ENCODE measurements at places on chromosomes 5 and 9.

GRCh38 chr5:144472221-144472620, 301.5 kb downstream of the KCTD16 start:
- DNase-seq: no peak

- no peak for DNase-seq
Observed at GRCh38 chr5:119340597-119341218, 15.1 kb upstream of the TNFAIP8 start.

DNA sequence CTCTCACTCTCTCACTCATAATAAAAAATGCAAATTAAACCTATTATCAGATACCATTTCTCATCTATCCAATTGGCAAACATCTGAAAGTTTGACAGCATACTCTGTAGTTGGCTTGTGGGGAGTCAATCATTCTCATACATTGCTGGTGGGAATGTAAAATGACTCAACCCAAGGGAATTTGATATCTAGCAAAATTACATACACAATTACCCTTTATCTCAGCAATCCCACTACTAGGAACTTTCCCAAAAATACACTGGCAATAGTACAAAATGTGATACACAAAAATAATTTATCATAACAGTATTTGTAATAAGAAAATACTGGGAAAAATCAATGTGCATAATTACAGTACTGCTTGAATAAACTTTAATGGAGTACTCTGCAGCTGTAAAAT, 731.3 kb downstream of the DTWD2 start:
- no peak for DNase-seq

- DNase-seq: no peak
Observed at GRCh38 chr9:123434619-123435240, 78.7 kb downstream of the CRB2 start.

DNA sequence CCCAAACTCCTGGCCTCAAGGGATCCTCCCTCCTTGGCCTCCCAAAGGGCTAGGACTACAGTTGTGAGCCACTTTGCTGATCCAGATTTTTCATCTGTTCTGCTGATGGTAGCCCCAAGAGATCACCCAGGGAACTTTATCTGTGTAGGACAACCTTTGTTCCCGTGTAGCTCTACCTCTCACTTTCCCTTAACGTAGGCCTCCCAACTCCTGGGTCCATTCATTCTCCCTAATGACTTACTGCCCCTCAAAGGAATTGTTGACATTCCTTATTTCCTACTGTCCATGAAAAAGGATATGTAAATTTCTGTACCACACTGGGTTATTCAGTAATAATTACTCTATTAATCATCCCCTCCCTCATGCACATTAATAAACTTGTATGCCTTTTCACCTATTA, 51.0 kb upstream of the PHF24 start:
- no peak for DNase-seq

DNA sequence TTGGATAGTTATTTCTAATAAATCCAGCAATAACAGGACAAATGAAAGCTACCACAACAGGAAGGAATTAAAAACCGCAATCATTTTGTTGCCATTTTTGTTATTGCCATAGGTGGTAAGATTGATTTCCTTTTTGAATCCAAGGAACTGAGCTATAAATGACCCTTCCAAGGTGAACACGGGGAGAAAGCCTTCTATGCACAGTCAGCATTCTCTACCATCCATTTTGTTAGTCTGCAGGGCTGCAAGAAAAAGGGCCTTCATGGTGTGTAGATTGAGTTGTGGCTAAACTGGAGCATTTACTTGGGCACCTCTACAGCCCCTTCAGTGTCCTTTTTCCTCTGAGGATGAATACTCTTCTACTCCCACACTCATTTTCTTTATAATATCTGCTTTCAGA, 18.6 kb upstream of the REEP5 start:
- no peak for DNase-seq

DNA sequence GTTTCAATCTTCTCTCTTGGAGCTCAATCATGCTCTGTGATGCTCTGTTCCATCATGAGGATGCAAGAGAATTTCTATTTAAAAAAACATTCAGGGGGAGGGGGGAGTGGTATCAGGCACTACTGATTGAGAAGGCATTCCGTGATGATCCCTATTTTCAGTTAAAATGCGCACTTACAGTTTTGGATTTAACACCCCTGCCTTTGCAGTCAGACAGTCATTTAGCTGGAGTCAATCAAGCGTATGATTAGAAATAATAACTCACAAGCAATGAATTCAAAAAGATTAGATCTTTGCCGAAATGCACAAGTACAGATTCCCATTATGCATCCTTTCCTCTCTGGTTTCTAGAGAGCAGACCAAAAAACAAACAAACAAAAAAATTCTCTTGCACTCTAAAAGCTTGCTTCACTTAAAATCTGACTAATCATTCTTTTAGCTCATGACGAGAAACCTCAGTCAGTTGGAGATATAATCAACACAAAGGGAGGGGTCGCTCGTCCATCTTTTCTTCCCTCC, 55.4 kb downstream of the EFNA5 start:
- DNase-seq: no peak

- no peak for DNase-seq
Observed at GRCh38 chr5:124480022-124480421, 266.4 kb downstream of the ZNF608 start.

- no peak for DNase-seq
Observed at GRCh38 chr9:126851286-126851880, 9.1 kb upstream of the ZBTB34 start.

- DNase-seq: no peak
Observed at GRCh38 chr9:133137451-133138231, 16.6 kb upstream of the RALGDS start.

DNA sequence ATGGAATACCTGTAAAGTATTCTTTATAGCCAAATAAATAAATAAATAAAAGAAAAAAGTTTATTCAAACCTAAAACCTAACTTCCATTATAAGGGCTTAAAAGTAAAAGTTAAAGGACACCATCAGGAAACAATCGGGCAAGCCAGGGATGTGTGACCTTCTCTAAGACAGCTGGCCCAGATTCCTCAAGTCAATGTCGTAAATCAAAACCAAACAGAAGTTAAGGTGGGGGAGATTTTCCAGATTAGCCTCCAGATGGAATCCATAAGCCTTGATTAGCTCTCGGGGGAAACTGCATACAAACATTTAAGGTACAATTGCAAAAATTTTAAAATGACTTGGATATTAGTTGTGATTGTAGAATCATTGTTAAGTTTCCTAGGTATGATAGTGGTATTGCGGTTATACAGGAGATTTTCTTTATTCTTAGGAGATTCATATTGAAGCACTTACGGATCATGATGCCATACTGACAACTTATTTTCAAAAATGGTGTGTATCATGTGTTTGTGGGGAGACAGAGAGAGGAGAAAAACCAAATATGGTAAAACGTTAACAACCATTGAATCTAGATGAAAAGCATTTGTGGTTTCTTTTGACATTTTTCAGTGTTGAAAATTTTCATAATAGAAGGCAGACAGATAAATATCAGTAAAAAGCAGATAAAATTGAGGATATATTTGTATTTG, 21.5 kb upstream of the MGAT1 start:
- DNase-seq: no peak

GRCh38 chr9:134177624-134178393, 13.4 kb upstream of the RNU6ATAC start:
- DNase-seq: no peak

GRCh38 chr9:105251733-105252404, 7.4 kb downstream of the SLC44A1 start:
- no peak for DNase-seq

DNA sequence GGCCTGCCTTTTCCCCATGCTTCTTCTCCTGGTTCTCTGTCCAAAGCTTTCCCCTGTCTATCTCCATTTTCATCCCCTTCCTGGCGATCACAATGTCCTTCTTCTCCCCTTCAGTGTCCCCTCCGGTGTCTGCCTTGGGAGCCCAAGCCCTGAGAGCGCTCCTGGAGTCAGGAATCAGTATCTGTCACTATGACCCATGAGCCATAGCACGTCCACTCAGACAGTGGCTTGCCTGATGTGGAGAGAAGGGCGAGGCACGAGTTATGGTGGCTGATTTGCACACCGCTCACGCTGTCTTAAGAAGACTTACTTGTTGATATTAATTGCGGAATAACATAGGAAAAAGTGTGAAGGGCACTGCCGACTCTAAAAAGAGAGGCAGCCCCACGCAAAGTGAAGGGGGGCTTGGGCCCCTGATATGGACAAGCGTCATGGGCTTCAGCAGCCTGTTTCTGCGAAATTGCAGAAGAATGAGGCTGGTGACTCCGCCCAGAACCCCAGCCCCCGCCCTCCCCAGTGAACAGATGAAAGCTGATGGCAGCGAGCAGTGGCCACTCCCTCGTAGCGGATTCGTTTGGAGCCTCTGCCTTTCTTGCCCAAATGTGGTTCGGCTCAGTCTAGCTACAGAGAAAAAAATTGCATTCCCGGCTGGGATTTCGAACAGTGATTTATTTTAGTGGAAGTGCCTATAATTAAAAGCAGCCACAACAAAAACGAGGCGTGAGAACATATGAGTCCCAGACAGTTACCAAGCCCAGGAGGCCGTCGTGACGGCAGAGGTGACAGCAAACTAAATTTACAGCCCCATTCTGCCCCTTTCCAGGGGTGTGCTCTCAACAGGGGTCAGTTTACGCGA, 149.8 kb downstream of the ICE1 start:
- DNase-seq: no peak

- no peak for DNase-seq
Observed at GRCh38 chr9:129557192-129558036, 63.5 kb downstream of the C9orf50 start.

DNA sequence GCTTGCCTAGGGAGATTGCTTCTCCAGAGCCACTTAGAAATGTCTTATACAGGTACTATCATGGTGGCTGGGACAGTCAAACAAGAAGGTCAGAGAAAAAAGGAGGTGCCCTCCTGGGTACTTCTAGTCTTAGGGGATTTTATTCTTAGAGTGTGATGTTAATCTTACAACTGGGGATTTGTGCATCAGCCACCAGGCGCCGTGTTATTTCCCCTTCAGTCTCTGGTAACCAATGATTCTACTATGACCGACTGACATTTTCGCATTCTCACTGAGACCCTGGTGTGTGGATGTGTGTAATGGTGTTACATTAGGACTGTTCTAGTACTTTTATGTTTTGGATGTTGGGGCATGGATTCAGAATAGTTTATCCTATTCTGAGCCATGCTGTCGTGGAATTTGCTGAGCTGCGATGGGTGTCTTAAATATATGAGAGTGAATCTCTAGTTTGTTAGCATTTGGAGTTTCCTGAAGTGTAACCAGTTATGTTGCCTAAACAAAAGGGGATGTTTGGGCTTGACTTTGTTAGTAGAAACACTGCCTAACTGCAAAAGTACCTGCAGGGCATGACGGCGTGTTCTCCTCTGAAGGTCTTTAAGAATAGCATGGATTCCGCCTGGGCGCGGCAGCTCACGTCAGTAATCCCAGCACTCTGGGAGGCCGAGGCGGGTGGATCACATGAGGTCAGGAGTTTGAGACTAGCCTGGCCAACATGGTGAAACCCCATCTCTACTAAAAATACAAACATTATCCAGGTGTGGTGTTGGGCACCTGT, 175.2 kb upstream of the DAP start:
- no peak for DNase-seq

DNA sequence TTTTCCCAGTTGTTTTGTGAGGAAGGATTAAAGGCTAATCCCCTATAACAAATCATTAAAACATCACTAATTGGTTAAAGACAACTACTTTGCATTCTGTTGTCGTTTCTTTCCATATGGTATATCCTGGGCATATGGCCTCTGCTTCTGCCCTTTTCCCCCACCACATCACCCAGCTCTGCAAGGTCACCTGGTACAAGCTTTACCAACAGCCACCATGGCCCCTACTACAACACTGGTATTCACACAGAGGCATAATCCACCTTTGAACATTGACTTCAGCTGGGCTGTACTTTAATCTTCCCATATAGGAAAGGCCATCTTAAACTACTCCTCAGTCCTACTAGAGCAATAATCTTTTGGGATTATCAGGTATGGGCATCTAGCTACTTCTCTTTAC, 866.1 kb downstream of the TLE4 start:
- no peak for DNase-seq

DNA sequence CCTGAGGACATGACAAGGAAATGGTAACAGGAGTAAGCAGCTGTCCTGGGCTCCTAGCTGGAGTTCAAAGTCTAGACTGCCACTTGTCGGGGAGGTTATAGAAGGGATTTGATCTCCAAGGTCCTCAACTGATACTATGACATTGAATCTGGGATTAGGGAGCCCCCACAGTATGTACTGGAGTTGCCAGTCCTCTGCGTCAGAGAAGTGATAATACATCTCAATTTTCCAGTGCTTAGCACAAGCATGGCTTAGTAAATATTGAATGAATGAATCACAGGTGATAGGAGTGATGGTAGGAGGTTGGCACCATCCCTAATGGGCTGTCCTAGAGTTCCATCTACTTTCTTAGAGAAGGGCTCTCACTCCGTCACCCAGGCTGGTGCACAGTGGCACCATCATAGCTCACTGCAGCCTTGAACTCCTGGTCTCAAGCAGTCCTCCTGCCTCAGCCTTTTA, 6.2 kb upstream of the TPM2 start:
- no peak for DNase-seq

- no peak for DNase-seq
Observed at GRCh38 chr5:166172597-166172996, 2118.8 kb upstream of the WWC1 start.

GRCh38 chr5:76337953-76338451, 65.1 kb upstream of the IQGAP2 start:
- DNase-seq: peak; percentile 42

DNA sequence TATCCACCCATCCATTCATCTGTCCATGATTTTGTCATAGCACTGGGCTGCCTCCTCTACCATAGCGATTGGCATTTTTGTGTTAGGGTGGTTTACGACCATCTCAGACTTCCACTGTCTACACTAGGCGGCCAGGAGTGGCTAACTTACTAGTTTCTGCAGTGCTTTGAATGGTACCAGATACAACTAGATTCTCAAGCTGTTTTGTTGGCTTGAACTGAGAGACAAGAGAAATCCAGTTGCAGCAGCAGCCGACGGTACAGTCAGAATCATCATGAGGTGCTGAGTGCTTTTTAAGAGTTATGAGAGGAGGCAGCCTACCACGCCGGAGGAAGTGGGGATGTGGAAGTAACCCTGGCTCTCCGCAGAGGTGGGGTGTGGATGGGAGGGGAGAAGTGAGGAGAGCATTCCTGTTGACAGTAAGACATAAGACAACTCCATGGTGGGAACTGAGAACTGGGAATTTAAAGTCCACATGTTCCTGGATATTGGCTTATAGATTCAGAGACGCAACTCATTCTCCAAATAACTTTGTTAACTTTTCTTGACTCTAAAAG, 27.9 kb downstream of the COL5A1 start:
- DNase-seq: no peak
